ENCODE measurements at places on chromosomes 3 and 15.

- DNase-seq = no peak
These were observed 17.5 kb upstream of the SLC27A2 start for GRCh38 chr15:50164458-50164857.

GRCh38 chr3:128280481-128281052 is 127.3 kb downstream of the EEFSEC start:
- DNase-seq = no peak

GRCh38 chr3:188646592-188646991 is 492.6 kb downstream of the LPP start:
- peak; percentile 29 for DNase-seq

GRCh38 chr15:65077981-65078352 is 1.4 kb downstream of the KBTBD13 start:
- DNase-seq = no peak

DNA sequence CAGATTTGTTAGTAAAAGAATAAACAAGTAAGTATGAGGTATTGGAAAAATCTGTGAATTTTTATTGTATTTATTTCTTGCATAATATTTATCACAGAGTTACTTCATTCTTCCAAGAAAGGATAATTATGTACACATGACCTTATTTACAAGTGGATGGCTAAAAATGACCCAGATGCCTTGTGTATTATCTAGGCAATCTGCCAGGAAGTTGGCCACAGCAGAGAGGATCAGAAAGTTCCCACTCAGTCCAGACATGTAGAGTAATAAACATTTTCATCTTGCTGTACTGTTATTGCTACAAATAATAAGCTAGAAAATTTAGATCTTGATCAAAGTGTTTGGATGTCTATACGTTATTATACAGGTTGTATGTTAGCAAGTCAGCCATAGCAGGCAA is 317.1 kb downstream of the EPHA6 start:
- DNase-seq = no peak

Measured in globus pallidus (tissue), 1 donor.